Posterior vena cava (tissue), 2 donors: ENCODE measurements at places on chromosomes 1 and 21. TPM values are rescaled to one million over a fixed set of nuclear protein-coding genes. Genes with fewer than 3 reads are reported as not detected.
A peak's percentile ranks its signal among the peaks of the same experiment; 100 is the strongest.

The LRRC3 gene
- 1.8 TPM for total RNA-seq

The IVL gene
- total RNA-seq: not detected

The CFHR3 gene
- 0.38 TPM for total RNA-seq

DNA sequence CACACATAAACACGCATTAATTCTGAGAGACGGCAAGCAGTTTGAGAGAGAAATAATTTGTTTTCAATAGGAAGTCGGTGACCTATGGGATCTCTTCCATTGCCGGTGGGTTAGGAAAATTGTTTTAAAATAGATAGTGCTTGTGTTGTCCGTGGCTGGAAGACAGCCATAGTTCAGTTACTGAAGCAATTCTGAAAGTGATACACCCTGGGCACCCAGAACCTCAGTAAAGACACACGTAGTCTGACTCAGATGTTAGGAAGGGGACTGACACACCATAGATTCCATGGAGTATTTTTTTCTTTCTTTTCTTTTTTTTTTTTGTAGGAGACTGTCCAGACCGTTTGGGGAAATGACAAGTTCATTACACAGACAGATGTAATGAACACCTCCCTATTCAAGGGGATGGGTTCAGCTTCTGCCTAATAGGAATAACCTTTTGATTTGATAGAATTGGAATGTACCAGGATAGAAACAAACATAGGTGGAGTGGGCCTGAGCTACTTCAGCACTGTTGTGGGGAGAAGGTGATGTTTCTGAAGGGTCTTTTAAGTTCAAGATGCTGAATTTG, 1.6 kb downstream of the C1orf21 start:
- no peak for DNase-seq

GRCh38 chr1:218380125-218380977, 35.2 kb downstream of the TGFB2 start:
- DNase-seq: no peak

- no peak for DNase-seq
Measured at GRCh38 chr21:40272037-40272436, 404.8 kb downstream of the PCP4 start.

GRCh38 chr1:26470878-26471497, 1.3 kb upstream of the HMGN2 start:
- no peak for DNase-seq

GRCh38 chr21:45162115-45162514, 87.7 kb downstream of the ADARB1 start:
- peak; percentile 57 for DNase-seq
